ENCODE measurements at places on chromosomes 1 and 21. TPM values are rescaled to one million over a fixed set of nuclear protein-coding genes. Genes with fewer than 3 reads are reported as not detected.

The STX12 gene
- total RNA-seq, result 44.5 TPM

The KMO gene
- total RNA-seq, result not detected

The SLAMF6 gene
- not detected for total RNA-seq

The SLC6A9 gene
- total RNA-seq, result 49.4 TPM

The TMPRSS3 gene
- not detected for total RNA-seq

The FMO4 gene
- 4.1 TPM for total RNA-seq

The COL11A1 gene
- total RNA-seq, result 592 TPM

The LCE1C gene
- not detected for total RNA-seq

DNA sequence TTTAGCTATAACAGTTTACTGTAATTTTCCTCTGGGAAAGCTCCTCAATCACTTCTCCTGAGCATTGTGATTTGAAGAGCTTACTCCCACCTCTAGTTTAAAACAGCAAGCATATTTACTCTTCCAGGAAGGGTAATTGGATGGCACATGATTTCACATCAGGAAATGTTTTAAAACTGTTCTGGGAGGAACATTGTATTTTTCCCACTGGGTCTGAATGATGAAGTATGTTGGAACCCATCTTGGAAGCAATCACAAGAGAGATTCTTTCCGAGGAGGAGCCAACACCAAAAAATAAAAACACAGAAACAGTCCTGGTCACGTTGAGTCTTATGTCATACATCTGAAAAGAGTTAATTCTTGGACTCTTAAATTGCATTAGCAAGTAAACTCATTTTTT lies 17.3 kb downstream of the MAP10 start:
- no peak overlapping the region for H3K27ac ChIP-seq
- H3K36me3 ChIP-seq, result no peaks in the 10 kb centered on the region
- no peaks in the 10 kb centered on the region for H3K4me1 ChIP-seq
- no peak overlapping the region for H3K4me3 ChIP-seq

DNA sequence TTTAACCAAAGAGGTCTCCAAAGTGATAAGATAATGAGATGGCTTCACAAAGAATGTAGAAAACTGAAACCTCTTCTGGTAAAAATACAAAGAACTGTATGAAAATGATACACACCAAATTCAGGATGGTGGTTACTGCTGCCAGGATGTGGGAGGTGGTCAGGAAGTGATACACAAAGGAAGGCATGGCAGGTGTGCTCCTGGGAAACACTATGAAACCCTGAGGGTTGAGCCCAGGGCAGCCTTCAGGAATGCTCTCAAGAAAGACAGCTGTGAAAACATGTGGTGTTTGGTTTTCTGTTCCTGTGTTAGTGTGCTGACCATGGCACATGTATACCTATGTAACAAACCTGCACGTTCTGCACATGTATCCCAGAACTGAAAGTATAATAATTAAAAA lies 109.3 kb downstream of the NTNG1 start:
- H3K27me3 ChIP-seq, result peaks cover 4% of the 10 kb centered on the region
- no peaks in the 10 kb centered on the region for H3K36me3 ChIP-seq
- DNase-seq, result no peak

DNA sequence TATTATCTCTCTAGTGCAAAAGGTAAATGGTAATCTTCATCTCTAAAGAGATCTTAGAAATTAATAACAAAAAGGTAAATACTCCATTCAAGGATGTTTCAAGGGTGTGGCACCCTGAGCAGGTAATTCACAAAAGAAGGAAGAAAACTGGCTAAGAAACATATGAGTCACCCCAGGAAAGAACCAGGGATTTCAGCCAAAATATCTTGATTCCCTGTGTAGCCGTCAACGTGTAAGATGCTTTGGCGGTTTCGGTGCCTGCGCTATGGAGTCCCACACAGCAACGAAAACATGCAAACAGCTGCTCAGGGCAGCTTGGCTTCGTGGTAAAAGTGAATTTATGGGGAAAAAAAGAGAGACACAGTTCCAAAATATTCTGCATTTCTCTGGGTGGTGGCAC lies 3.7 kb downstream of the ITGB2 start:
- no peak for DNase-seq
- no peaks in the 10 kb centered on the region for H3K36me3 ChIP-seq
- peaks cover 12% of the 10 kb centered on the region for H3K27me3 ChIP-seq
- H3K4me1 ChIP-seq, result peaks cover 17% of the 10 kb centered on the region
- H3K27ac ChIP-seq, result no peak overlapping the region
- H3K4me3 ChIP-seq, result no peak overlapping the region

DNA sequence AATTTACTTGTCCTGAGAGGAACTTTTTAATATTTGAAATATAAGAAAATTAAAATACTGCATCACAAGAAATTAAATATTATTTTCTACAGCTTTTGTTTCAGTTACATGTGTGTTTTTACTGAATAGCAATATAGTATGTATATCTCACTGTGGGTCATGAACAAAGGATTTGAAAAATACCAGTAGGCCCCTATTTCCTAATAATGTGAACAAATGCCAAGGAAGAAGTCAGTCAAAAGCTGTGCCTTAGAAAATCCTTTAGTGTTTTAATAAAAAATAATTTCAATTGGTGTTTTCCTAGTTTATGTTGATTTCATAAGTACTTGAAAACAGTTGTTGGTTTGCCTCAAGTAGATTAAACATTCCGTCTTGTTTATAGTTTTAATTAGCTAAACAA lies 46.7 kb downstream of the SMYD3 start:
- H3K27ac ChIP-seq, result no peak overlapping the region
- H3K4me1 ChIP-seq, result no peaks in the 10 kb centered on the region
- peaks cover 2% of the 10 kb centered on the region for H3K36me3 ChIP-seq
- DNase-seq, result no peak
- H3K27me3 ChIP-seq, result no peaks in the 10 kb centered on the region

GRCh38 chr1:204723131-204723787 lies 37.7 kb upstream of the LRRN2 start:
- DNase-seq, result no peak
- H3K36me3 ChIP-seq, result no peaks in the 10 kb centered on the region

DNA sequence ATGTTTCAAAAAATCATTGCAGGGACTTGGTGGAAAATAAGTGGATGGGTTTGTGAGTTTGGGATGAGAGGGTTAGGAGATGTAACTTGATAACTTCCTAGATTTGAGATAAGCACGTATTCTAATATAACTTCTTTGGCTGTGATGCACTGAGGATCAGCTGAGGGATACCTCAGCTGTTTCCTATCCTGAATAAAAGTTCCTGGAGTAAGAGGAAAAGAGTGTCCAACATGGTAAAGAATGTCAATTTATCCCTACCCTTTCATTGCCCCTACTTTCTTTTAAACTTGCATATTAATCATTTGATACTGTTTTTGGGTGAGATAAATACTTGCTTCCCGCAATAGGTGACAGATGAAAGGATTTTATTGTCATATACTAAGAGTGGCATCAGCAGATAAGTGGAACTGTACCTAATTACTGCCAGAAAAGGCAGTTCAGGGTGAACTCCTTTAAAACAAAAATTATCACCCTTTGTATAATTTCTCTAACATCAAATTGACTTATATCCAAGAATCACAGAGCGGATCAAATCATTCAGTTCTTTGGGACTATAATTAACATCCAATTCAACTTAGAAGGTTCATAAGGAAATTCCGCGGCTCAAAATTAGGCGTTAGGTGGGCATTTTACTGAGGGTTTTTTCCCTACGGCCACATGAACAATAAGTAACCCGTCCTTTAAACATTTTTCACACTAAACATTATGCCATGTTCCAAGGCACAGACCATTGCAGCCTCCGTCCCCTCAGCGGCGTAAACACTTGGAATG lies 1.4 kb upstream of the SUCO start:
- H3K27me3 ChIP-seq, result peaks cover 20% of the 10 kb centered on the region
- H3K36me3 ChIP-seq, result no peaks in the 10 kb centered on the region
- H3K27ac ChIP-seq, result peak overlapping the region; percentile 100
- H3K4me1 ChIP-seq, result peaks cover 29% of the 10 kb centered on the region
- peak overlapping the region; percentile 93 for H3K4me3 ChIP-seq
- DNase-seq, result no peak

- DNase-seq, result no peak
- peaks cover 32% of the 10 kb centered on the region for H3K4me1 ChIP-seq
- H3K27ac ChIP-seq, result no peak overlapping the region
- no peak overlapping the region for H3K4me3 ChIP-seq
Observed at GRCh38 chr1:22775478-22775877, 64.8 kb downstream of the EPHB2 start.

DNA sequence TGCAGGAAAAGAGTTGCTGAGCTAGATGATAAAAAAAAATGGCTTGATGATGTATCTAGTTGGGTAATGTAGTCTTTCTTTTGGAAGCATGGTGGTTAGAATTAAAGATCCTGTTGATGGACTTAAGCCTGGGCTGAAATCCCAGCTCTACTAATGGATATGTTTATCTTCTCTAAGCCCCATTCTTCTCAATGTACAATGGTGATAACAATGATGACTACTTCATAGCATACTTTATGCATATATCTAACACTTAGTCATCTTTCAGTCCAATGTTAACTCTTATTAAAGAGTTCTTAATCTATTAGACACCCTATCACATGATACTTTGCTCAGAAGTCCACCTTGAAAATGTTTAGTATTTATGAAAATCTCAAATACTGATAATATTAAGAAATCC lies 189.5 kb downstream of the PLA2G4A start:
- H3K4me3 ChIP-seq, result no peak overlapping the region
- no peak overlapping the region for H3K27ac ChIP-seq
- no peak for DNase-seq
- H3K27me3 ChIP-seq, result peaks cover 18% of the 10 kb centered on the region

DNA sequence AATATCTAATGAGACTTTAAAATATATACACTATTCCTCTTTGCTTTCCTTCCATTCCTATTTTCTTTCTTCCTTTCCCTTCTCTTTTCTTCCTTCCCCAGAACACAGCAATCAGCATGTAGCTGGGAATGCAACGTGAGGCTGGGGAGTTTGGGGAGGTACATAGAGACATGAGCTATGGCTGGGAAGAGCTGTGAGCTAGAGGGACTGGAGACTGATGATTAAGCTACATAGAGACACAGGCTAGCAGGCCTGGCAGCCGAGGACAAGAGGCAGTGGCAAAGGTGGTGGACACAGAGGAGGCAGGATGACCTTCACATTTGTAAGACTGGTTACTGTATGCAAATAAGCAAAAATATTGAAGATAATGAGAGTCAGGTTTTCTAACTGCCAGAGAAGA lies 7.5 kb downstream of the LPAR3 start:
- H3K36me3 ChIP-seq, result no peaks in the 10 kb centered on the region
- H3K27me3 ChIP-seq, result peaks cover 23% of the 10 kb centered on the region
- H3K4me3 ChIP-seq, result no peak overlapping the region
- DNase-seq, result no peak

DNA sequence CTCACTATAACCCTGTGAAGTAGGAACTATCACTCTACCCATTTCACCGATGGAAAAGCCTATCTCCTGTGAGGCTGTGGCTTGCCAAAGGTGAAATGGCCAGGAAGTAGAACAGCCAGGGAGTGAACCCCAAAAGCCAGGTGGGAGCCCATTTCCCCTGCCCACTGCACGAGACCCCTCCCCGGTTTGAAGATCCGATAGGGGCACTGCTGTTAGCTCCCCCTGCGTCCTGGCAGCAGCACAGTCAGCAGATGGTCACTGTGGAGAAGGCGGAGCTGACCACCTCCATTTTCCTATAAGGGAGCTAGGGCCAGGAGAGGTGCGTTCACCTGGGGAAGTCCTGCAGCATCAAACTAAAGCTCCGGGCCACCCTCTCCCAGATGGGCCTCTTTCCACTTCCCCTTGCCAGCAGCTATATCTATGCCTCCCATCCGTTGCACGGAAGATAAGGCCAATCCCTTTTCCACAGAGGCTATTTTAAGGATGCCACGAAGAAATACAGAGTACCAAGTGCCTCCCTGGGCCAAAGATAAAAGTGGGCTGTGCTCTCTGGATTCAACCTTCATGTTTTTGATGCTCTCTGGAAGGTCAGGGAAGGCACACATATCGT lies 7.8 kb downstream of the ERG start:
- no peak overlapping the region for H3K27ac ChIP-seq
- DNase-seq, result no peak
- no peaks in the 10 kb centered on the region for H3K36me3 ChIP-seq
- H3K4me1 ChIP-seq, result peaks cover 70% of the 10 kb centered on the region
- H3K4me3 ChIP-seq, result no peak overlapping the region
- no peaks in the 10 kb centered on the region for H3K27me3 ChIP-seq

GRCh38 chr1:179369751-179370341 lies 4.1 kb downstream of the AXDND1 start:
- no peaks in the 10 kb centered on the region for H3K36me3 ChIP-seq
- H3K27me3 ChIP-seq, result peaks cover 17% of the 10 kb centered on the region
- H3K4me3 ChIP-seq, result no peak overlapping the region
- peaks cover 9% of the 10 kb centered on the region for H3K4me1 ChIP-seq
- no peak overlapping the region for H3K27ac ChIP-seq
- no peak for DNase-seq

GRCh38 chr1:1283821-1284220 lies 3.6 kb downstream of the SCNN1D start:
- no peak overlapping the region for H3K4me3 ChIP-seq
- no peaks in the 10 kb centered on the region for H3K27me3 ChIP-seq
- no peaks in the 10 kb centered on the region for H3K4me1 ChIP-seq
- no peak for DNase-seq
- no peaks in the 10 kb centered on the region for H3K36me3 ChIP-seq

DNA sequence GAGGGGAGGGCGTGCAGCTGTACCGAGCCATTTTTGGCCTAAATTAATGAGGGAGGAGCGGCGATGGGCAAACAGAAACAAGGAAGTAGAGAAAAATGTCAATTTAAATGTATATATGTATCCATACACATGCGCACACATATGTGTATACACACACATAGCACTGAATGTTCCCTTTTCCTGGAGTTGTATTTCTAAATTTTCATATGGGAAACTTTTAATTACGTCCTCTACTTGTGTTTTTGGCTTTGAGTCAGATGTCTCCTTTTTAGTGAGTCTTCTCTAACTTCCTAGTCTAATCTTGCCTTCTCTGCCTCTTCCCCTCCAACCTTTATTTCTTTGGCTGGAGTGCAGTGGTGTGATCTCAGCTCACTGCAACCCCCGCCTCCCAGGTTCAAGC lies 15.4 kb upstream of the CYYR1 start:
- H3K4me1 ChIP-seq, result peaks cover 12% of the 10 kb centered on the region
- no peaks in the 10 kb centered on the region for H3K36me3 ChIP-seq
- H3K27me3 ChIP-seq, result no peaks in the 10 kb centered on the region

DNA sequence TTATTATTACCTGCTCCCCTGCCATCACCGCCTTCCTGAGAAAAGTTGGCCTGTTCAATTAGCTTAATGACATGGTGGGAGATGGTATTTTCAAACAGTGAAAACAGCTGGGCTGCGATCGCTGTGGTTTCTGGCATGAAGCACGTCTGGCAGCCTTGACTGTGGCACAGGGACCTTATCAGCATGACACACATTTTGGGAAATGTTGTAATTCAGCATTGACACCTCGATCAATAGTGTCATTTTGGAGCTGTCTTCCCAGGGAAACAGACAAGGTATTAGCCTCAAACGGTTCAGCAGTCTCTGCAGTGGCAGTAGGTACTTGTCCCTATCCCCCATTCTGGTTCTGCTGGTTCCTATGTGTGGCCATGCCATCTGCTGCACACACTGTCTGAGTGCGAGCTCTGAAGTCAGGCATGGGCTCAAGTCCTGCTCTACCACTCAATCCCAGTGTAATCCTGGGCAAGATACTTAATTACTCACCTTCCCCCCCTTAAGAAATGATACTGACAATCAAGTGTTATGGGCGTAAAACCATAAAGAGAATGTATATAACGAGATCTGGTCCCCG lies 154.5 kb upstream of the KCND3 start:
- no peaks in the 10 kb centered on the region for H3K27me3 ChIP-seq
- H3K27ac ChIP-seq, result no peak overlapping the region
- no peaks in the 10 kb centered on the region for H3K4me1 ChIP-seq
- no peak overlapping the region for H3K4me3 ChIP-seq
- no peaks in the 10 kb centered on the region for H3K36me3 ChIP-seq
- DNase-seq, result no peak
